Activated CD4-positive, alpha-beta T cell treated with anti-CD3 and anti-CD28 coated beads for 36 hours (primary cell): ENCODE measurements at places on chromosomes 12 and 14. TPM values are rescaled to one million over a fixed set of nuclear protein-coding genes. Genes with fewer than 3 reads are reported as not detected.

Gene SCNN1A
- total RNA-seq, result 0.05 TPM

Gene CELA1
- 0.18 TPM for total RNA-seq

Gene P3H3
- total RNA-seq, result 1.3 TPM

- DNase-seq, result peak; percentile 19
These were observed 581.9 kb downstream of the VRK1 start for GRCh38 chr14:97379091-97379531.

DNA sequence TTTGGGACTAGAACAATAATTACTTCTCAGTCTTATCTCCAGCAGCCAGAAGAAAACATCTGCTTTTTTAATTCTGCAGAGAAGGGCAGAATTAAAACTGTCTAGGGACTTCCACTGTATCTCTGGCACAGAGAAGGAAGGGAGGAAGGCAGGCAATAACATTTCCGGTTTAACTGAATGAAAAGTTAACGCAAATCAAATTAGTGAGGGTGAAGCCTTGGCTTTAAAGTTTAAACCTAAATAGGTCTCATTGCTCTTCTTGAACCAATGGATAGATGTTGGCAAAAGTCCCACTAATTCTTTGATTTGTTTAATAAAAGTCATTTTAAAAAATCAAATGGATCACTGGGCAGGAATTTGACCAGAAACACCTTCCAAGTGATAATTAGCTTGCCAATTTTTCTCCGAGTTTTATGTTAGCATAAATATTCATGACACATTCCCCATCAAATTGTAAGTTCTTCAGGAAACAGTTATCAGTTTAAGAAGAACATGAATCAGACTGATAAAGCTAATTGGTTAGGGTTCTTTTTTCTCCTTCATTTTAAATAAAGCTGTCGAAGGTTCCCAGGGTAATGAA lies 181.9 kb downstream of the SLC15A5 start:
- DNase-seq, result no peak

DNA sequence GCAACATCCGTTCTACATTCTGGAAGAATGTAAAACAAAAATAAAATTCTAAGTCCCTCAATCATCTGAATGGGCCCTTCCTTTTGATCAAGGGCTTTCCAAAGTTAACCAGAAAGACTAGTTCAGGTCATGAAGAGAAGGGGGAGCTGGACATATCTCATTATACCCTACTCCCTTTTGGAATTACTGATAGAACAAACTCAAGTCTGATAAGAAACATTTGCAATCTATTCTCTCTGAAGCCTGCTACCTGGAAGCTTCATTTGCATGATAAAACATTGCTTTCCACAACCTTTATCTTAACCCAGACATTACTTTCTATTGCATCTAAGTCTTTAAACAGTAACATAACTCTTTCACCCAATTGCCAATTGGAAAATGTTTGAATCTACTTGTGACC lies 8.3 kb upstream of the ACSM4 start:
- DNase-seq, result no peak

- no peak for DNase-seq
These were observed 40.3 kb downstream of the CEP128 start for GRCh38 chr14:80901260-80901659.
